ENCODE measurements at places on chromosomes 2 and 18. TPM values are rescaled to one million over a fixed set of nuclear protein-coding genes. Genes with fewer than 3 reads are reported as not detected.

MYCN gene
- 0.37 TPM for total RNA-seq

STARD7 gene
- 58.6 TPM for total RNA-seq

TTN gene
- total RNA-seq, result 0.05 TPM

PPM1B gene
- 22.9 TPM for total RNA-seq

ASB3 gene
- total RNA-seq, result 10.1 TPM

DHRS9 gene
- 0.69 TPM for total RNA-seq

FBXO36 gene
- 2.6 TPM for total RNA-seq

KIF5C gene
- total RNA-seq, result 0.25 TPM

CCDC141 gene
- not detected for total RNA-seq
